HT-29 (cell line): ENCODE measurements at places on chromosomes 7 and 10. TPM values are rescaled to one million over a fixed set of nuclear protein-coding genes. Genes with fewer than 3 reads are reported as not detected.
A peak's percentile ranks its signal among the peaks of the same experiment; 100 is the strongest.

The PIP gene
- total RNA-seq = not detected in 2 replicates

DNA sequence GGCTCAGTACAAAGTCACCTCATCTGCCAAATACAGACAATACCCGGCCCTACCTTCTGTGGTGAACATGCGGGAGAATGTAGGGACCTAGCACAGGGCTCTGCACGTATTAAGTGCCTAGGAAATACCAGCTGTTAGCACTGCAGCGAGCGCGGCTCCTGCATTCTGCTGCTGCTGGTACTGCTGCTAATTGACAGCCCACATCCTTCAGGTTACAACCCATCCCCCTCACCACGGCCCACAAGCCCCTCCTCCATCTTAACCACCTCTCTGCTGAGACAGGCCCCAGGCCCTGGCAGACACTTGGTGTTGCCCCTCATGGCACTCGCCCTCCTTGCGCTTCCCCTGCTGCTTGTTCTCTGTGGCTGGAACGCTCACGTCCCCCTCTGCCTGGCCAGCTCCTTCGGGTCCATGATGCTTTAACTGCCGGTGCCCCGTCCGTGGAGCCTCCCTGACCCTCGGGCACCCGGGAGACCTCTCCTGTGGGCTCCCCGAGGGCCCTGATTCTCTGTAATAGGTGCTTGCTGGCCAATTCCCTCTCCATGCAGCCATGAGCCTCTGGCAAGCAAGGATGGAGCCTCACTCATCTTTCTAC is 53.3 kb upstream of the LOXL4 start:
- DNase-seq = no peak

The WDR11 gene
- 39.3 and 40.4 TPM in 2 replicates for total RNA-seq

The ASB15 gene
- not detected in 2 replicates for total RNA-seq

DNA sequence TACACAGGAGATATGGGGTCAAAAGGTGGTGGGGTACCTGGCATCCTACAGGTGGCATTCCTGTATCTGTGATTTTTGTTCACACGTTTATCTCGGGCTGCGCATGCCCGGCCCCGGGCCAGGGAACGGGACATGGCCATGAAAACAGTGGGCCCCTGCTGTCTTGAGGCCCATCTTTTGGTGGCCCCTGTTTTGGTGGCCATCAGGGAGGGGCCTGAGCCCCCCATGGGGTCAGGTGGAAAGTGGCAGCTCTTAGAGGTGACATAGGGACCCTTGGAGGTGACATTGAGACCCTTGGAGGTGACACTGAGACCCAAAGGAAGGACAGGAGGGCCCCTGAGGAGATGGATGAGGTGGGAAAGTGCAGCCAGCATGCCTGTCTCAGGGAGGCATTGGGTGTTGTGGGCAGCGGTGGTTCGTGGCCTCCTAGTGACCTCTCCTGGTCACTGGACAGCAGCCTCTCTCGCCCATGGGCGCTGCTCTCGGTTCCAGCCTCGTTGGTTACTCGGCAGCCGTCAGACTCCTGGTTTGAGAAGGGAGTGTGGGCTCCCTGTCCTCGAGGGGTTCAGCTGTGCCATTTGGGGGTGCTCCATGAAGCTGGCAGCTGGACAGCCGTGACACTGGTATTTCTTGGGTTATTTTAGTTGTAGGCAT is 39.9 kb downstream of the INPP5A start:
- peak; percentile 33 for DNase-seq

The ARHGAP22 gene
- 0.10 and 0.39 TPM in 2 replicates for total RNA-seq

- no peak for DNase-seq
Observed at GRCh38 chr10:30709229-30709628, 79.7 kb upstream of the LYZL2 start.

DNA sequence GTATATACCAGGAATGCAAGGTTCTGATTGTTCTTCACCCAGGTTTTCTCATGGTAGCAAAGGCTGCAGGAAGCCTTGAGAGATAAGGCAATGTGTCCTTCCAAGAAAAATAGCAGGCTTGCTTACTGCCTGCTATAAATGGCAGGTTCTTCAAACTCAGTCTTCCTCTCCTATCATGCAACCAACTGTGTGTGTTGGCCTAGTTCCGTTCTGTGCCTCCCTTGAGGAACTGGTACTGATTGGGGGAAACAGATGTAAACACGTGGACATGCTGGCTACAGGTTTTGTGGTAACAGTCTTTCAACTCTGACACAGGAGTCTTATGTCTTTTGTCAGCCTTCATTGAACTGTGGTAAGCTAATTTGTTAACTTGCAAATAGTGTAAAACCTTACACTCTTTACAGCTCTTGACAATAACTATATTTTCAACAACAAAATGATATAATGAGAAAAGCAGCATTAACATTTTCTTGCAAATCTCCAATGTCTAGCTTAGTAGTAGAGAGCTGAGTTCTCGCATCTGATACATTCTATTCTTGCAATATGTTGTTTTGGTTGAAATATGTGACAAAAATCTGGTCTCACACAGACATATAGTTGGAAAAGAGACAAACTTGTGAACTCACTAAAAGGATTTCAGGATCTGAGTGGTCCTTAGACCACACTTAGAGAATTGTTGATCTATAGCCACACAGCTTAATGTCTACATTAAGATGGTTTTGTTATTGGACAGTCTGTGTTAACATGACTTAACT is 54.7 kb upstream of the LSM8 start:
- no peak for DNase-seq
